ENCODE measurements at places on chromosomes 2 and 18.

DNA sequence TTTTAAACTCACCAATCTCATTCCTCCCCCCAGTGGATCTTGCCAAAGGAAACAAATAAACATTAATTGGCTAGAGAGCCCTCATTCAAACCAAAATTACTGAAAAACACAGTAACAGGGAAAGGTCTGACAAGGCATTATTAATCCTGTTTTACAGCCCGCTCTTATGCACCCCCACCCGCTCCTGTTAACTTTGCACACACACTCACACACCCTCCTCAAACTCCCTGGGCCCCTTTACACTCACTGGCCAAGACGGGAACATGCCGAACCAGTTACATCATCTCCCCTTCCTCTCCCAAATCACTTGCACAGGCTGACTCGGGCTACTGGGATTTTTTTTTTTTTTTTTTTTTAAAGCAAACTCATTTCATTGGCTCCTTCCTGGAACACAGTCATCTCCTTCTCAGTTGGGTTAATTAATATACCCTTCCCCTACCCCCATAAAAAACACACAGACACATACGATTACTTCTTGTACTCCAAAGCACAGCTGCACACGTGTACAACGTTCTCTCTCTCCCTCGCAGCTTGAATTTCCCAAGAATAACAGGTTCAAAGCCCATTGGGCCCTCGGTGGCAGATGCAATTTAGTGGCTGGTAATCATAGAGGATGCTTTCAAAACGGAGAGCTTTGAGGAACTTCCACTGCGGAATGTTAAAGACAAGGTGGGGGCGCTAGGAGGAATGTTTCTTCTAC lies 31.8 kb downstream of the KLF7 start:
- DNase-seq: peak; percentile 46

DNA sequence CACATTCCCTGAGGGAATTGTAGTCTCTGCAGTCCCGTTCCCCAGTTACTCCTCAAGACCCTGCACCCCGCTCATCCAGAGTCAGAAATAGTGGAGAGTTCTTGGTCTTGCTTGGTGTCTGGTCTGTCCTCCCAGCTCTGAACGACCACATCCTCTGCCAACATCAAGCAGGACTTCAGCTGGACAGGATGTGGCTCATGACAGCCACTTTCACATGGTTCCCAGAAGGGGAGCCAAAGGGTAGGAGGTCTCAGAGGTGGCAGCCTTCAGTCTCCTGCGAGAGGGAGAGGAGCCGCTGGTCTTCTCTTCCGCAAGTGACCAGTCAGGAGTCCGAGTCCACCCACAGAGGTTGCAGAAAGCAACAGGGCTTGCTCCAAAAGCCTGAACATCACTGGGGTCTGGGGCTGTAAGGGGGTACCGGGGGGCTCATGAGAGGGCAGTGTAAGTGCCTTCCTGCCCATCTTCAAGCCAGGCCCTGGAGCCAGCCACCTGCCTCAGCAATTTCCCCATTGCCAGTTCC lies 29.8 kb downstream of the B3GNT7 start:
- DNase-seq: no peak

DNA sequence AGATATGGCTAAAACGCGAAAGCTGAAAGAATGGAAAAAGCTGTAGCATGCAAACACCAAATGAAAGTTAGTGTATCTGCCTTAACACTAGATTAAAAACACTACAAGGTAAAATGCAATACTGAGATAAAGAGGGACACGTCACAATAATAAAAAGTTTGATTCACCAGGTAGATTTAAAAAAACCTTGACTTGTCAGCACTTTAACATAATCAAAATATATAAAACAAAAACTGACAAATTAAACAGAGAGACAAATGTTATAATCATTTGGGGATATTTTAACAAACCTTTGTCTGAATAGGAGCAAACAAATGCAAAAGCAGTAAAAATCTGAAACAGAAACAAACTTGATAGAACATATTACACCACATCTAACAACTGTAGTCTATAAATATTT lies 18.3 kb downstream of the TLK1 start:
- no peak for DNase-seq

- DNase-seq: peak; percentile 86
These were observed 213.9 kb downstream of the TFCP2L1 start for GRCh38 chr2:121071034-121071504.

GRCh38 chr2:2524348-2524941 lies 193.4 kb upstream of the MYT1L start:
- no peak for DNase-seq

DNA sequence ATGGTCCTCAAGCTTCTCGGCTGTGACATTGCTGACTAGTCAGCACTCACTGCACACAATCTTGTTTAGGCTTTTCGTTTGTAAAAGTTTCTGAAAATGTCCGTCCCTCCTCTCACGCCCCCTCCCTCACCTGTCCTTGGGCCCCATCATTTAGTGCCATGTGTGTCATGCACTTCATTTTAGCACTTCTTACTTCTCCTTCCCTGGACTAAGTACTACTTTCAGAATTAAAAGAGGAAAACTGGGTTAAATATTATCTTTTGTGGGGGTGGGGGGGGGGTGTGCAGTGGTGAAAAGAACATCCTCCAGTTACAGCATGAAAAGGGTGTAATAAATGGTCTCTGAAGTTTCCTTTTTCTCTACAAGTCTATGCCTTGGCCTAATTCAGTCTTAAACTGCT lies 182.0 kb upstream of the SP5 start:
- no peak for DNase-seq

DNA sequence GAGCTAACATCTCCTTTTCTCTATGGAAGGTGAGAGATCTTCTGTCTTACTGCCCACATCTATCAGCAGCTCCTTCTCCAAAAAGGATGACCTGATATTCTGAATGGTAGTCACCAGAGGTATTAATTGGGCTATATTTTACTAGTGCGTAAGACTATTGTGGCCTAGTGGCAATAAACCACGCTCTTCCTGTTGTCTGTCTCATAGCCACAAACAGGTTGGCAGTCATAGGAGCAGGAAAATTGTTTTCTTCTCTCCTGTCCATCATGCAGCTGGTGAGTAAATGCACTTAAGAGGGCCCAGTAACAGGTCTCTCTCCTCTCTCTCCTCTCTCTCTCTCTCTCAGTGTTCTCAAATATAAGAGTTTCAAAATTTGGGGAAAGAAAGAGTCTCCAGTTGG lies 856.8 kb upstream of the ACVR2A start:
- DNase-seq: no peak

- DNase-seq: peak; percentile 5
These were observed 144.8 kb upstream of the VWC2L start for GRCh38 chr2:214265991-214266489.
